ENCODE measurements at places on chromosomes 12 and 14.

DNA sequence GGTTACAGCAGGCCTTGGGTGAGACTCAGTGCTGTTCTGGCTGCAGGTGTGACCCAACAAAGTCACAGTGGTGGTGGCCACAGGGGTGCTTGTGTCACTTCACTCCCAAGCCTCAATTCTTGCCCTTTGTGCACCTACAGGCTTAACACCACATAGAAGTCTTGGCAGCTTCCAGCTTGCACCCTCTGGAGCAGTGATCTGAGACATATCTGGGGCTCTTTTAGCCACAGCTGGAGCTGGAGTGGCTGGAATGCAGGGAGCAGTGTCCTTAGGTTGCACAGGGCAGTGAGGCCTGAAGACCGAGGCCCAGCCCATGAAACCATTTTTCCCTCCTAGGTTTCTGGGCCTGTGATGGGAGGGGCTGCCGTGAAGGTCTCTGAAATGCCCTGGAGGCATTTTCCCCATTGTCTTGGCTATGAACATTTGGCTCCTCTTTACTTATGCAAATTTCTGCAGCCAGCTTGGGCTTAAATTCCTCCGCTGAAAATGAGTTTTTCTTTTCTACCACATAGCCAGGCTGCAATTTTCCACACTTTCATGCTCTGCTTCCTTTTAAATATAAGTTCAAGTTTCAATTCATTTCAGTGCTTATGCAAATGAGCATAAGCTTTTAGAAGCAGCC is 37.7 kb downstream of the ADAM21 start:
- DNase-seq, result no peak

DNA sequence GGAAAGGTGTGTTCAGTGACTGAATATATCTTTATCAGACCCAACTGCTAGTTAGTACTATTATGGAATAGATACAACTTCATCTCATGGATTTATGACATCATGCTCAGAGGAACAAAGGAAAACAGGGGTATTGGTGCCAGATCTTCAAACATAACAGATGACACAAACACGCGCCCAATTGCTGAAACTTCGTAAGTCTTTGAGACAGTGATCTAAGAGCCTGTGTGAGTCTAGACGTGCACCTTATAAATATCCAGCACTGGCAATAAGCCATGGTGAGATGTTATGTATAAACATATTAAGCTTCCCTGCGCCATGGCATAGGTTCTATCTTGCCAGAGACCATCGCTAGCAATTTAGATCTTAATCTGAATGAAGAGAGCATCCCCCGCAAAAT is 42.2 kb upstream of the NR2C1 start:
- no peak for DNase-seq

DNA sequence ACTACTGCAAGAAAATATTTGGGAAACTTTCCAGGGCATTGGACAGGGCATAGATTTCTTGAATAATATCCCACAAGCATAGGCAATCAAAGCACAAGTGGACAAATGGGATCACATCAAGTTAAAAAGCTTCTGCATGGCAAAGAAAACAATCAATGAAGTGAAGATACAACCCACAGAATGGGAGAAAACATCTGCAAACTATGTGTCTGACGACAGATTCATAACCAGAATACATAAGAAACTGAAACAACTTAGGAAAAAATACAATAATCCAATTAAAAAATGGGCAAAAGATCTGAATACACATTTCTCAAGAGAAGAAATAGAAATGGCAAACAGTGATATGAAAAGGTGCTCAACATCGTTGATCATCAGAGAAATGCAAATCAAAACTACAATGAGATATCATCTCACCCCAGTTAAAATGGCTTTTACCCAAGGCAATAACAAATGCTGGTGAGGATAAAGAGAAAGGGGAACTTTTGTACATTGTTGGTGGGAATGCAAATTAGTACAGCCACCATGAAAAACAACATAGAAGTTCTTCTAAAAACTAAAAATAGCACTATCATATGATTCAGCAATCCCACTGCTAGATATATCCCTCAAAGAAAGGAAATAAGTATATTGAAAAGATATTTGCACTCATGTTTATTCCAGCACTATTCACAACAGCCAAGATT is 33.8 kb upstream of the ATP2B1 start:
- DNase-seq, result no peak

DNA sequence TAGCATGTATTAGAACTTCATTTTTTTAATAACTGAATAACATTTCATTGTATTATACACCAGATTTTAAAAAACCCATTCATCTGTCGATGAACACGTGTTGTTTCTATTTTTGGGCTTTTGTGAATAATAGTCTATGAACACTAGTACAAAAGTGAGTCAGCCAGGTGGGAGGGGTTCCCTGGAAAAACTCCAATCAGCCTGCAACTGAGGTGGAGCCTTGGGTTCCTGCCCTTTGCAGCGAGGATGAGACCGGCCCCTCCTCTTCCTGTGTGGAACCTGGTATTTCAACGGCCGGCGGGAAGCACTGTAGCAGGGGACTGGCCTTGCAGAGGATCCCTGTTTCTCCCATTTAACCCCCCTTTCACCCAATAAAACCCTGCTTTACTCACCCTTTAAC is 56.1 kb downstream of the LMNTD1 start:
- DNase-seq, result no peak

DNA sequence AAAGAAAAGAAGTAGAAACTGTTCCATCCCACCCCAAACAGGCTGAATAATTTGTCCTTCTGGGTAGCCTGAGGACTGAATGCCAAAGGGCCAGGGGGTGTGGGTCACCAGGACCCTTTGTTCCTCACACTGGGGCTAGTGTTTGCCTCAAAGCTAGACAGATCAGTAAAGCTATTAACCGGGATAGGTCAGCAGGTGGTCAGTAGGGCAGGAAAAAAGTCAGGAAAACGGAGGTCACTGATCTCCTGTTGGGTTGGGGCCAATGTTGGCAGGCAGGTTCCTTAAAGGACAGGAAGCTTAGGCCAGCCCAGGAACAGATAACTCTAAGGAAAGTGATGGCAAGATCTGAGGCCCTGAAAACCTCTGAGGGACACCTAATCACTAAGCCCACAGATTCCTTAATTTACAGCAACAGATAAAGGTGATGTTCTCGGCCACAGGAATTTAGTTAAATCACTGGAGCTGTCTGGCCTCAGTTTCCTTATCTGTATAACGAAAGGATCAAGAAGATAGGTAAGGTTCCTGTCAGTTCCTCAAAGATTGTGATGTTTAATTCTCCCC is 22.7 kb upstream of the TMPO start:
- DNase-seq, result no peak

GRCh38 chr12:2323532-2324255 is 270.9 kb downstream of the CACNA1C start:
- DNase-seq, result no peak

GRCh38 chr12:23771240-23771949 is 178.1 kb downstream of the SOX5 start:
- peak; percentile 87 for DNase-seq

DNA sequence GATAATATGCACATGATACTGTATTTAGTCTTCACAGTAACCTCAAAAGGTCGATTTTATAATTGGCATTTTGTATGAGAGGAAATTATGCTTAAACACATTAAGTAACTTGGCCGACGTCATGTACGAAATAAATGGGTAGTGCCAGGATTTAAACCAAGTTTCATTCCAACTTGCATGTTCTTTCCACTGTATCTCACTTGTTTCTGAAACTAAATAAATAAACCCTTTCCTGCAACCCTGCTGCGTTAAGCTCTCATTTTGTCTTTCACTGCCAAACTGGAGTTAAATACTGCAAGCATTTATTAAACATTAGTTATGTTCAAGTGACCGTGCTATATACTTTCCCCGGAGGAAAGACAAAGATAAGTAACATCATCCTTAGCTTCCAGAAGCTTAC is 293.9 kb upstream of the PRKD1 start:
- no peak for DNase-seq

GRCh38 chr12:23222801-23223200 is 597.8 kb downstream of the ETNK1 start:
- no peak for DNase-seq

DNA sequence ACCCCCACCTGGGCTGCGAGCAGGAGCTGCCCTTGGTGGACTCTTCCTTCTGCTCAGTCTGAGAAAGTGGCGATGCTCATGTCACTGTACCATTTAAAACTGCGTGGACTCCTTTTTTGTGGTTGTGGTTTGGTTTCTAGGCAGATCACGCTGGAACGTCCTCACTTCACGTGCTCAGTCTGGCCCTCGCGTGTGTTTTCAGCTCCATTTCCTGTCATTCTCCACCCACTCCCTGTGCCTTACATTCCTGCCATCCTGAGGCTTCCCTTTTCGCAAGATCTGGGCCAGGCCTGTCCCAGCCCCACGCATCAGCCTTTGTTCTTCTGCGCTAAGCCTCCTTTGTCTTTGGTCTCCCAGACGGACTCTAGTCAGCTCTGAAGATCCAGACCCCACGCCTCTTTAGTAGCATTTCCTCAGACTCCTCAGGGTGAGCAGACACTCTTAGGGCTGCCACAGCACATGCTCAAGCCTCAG is 105.4 kb downstream of the FBXL14 start:
- DNase-seq, result no peak

GRCh38 chr12:90770861-90771260 is 184.1 kb downstream of the CCER1 start:
- no peak for DNase-seq

DNA sequence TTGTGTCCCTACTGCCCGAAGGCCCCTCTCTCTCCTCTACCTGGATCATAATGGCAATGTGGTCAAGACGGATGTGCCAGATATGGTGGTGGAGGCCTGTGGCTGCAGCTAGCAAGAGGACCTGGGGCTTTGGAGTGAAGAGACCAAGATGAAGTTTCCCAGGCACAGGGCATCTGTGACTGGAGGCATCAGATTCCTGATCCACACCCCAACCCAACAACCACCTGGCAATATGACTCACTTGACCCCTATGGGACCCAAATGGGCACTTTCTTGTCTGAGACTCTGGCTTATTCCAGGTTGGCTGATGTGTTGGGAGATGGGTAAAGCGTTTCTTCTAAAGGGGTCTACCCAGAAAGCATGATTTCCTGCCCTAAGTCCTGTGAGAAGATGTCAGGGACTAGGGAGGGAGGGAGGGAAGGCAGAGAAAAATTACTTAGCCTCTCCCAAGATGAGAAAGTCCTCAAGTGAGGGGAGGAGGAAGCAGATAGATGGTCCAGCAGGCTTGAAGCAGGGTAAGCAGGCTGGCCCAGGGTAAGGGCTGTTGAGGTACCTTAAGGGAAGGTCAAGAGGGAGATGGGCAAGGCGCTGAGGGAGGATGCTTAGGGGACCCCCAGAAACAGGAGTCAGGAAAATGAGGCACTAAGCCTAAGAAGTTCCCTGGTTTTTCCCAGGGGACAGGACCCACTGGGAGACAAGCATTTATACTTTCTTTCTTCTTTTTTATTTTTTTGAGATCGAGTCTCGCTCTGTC is 1.8 kb downstream of the INHBE start:
- no peak for DNase-seq

- no peak for DNase-seq
These were observed 46.0 kb upstream of the PLBD1 start for GRCh38 chr12:14613718-14614117.

GRCh38 chr14:30521899-30522736 is 36.8 kb upstream of the G2E3 start:
- no peak for DNase-seq

- DNase-seq, result no peak
These were observed 996 bp downstream of the SSPN start for GRCh38 chr12:26196421-26196716.

DNA sequence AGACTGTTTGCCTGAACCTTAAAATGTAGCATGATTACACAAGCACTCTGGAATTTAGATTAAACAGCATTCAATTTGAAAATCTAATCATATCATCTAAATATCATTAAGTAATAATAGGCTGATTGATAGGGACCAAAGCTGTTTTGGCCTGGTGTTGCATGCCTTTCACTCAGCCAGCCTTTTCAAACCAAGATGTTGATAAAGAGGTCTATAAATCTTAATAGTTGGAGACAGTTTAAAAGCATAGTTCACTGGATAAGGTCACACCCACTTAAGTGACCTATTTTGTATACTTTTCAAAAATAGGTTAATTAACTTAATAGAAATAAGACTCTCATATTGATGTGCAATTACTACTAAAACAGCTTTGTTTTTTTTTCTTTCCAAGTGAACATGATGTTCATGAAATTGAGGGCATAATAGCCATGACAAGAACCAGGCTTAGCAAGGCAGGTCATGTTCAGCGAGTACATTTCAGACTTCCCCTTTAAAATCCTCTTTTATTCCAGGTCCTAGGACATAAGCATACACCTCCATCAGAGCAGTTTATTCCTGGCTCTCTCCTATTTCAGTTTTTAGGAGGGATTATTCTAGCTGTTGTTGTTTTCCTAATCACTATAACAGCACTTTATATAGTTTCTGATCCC is 349.0 kb downstream of the RAD51B start:
- DNase-seq, result no peak

DNA sequence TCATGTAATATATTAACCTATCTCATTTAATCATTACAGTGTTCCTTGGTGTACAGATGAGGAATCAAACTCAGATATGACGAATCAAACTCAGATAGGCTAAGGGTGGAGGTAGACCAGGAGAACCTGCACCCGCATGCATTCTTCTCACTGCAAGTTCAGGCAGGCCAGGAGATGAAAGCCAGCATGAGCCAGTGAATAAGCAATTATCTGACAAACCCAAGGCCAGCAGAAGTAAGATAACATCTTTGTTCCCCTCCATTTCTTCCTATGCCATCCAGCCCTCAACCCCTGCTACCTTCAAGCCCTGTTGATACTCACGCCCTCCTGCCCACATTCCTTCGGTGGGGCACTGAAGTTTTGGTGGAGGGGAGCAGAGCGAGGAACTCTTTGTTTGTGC is 152.2 kb downstream of the ETV6 start:
- no peak for DNase-seq

GRCh38 chr14:35915775-35916174 is 89.6 kb downstream of the BRMS1L start:
- DNase-seq, result no peak

GRCh38 chr12:57604454-57604991 is at the start of gene DTX3:
TSS of gene DTX3 (plus strand) at chr12:57604824. CDS start at chr12:57606518, 1,694 bp downstream.
- peak; percentile 76 for DNase-seq

- no peak for DNase-seq
These were observed 807.8 kb downstream of the AACS start for GRCh38 chr12:125873016-125873415.

DNA sequence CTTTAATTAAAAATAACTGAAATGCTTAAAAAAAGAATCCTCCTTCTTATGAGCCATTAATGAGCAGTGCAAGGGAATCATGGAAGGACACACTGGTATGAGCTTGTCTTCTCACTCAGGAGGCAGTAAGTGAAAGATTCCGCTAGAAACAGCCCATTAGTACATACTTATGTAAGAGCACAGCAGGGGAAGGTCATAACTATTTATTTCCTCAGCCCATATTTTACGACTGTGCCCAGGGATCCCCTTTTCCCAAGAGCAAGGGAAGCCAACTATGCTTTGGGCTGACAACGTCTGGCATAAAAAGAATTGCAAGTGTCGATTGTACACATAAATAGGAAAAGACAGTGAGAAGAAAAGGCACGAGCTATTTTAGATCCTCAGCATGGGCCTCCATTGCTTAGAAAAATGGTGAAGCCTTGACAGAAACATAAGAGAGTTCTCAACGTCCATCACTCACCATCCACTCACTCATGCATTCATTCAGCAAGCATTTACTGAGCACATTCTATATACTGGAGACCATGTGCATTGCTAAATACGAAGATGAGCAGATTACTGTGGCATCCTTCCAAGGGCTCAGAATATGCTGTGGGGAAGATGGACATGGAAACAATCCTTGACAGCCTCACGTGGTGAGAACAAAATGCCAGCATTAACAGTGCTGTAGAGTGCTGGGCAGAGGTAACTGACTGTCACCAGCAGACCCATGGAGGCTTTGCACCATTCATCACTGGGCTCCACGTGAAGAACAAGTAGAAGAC is 152.7 kb downstream of the NTF3 start:
- DNase-seq, result no peak

- DNase-seq, result no peak
These were observed 36.1 kb downstream of the SNX6 start for GRCh38 chr14:34593740-34594375.

GRCh38 chr12:108634341-108634751 is 652 bp upstream of the SELPLG start:
- DNase-seq, result no peak

All from anterior cingulate cortex (tissue), 58 donors.